ENCODE measurements at places on chromosomes 2 and 18. TPM values are rescaled to one million over a fixed set of nuclear protein-coding genes. Genes with fewer than 3 reads are reported as not detected.

Gene SERPINB10
- total RNA-seq = not detected

Gene ASB18
- total RNA-seq = not detected

Gene CNRIP1
- total RNA-seq = 21.8 TPM

Gene RIT2
- not detected for total RNA-seq

Gene MAL
- total RNA-seq = not detected

Gene HOXD11
- total RNA-seq = not detected

Gene SETBP1
- 131 TPM for total RNA-seq

DNA sequence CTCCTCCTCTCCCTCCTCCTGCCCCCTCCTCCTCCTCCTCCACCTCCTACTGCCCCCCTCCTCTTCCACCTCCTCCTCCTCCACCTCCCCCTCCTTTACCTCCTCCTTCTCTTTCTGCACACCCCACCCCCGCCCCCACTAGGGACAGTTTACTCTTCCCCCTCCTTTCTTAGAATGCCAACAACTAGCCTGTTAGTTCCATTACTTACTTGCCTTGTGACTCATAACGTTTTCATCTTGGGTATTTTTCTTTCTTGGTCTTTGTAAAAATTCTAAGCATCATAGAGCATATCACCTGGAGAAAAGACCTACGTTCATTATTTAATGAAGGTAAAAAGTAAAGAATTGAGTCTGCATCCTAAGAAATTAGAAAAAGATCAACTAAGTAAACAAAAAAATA, 165.3 kb downstream of the NEDD4L start:
- DNase-seq = no peak
- H3K27me3 ChIP-seq = peaks cover 3% of the 10 kb centered on the region
- no peaks in the 10 kb centered on the region for H3K36me3 ChIP-seq
- peaks cover 34% of the 10 kb centered on the region for H3K4me1 ChIP-seq
- no peak overlapping the region for H3K4me3 ChIP-seq

GRCh38 chr2:200148366-200148765, 158.1 kb upstream of the SPATS2L start:
- H3K27ac ChIP-seq = no peak overlapping the region
- H3K4me3 ChIP-seq = no peak overlapping the region
- peaks cover 1% of the 10 kb centered on the region for H3K27me3 ChIP-seq
- H3K36me3 ChIP-seq = peaks cover 19% of the 10 kb centered on the region
- DNase-seq = no peak

GRCh38 chr2:200944467-200945394, 18.7 kb downstream of the ORC2 start:
- H3K27ac ChIP-seq = no peak overlapping the region
- H3K36me3 ChIP-seq = peaks cover 20% of the 10 kb centered on the region
- DNase-seq = no peak
- H3K4me1 ChIP-seq = no peaks in the 10 kb centered on the region
- H3K27me3 ChIP-seq = no peaks in the 10 kb centered on the region

- DNase-seq = no peak
- no peaks in the 10 kb centered on the region for H3K36me3 ChIP-seq
- no peak overlapping the region for H3K4me3 ChIP-seq
- no peaks in the 10 kb centered on the region for H3K4me1 ChIP-seq
- no peak overlapping the region for H3K27ac ChIP-seq
Measured at GRCh38 chr18:61731178-61731577, 161.6 kb downstream of the RNF152 start.

DNA sequence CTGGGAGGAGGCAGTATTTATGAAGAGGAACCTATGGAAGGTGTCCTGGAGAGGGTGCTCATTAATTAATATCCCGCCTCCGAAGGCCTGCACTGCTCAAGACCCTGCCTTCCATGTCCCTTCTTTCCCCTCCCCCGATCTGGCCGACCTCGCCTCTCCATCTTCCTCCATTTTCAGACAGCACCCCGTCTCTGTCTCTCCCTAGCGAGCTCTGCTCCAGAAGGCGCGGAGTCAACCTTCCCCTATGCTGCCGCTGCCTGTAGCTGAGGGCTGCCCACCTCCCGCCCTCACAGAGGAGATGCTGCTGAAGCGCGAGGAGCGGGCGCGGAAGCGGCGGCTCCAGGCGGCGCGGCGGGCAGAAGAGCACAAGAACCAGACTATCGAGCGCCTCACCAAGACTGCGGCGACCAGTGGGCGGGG, 1.1 kb upstream of the WBP1 start:
- H3K4me3 ChIP-seq = peak overlapping the region; percentile 75
- DNase-seq = no peak
- H3K36me3 ChIP-seq = peaks cover 5% of the 10 kb centered on the region
- peaks cover 9% of the 10 kb centered on the region for H3K27me3 ChIP-seq
- no peak overlapping the region for H3K27ac ChIP-seq

GRCh38 chr18:69787825-69788547, 159.7 kb downstream of the CD226 start:
- H3K36me3 ChIP-seq = no peaks in the 10 kb centered on the region
- H3K4me1 ChIP-seq = no peaks in the 10 kb centered on the region
- no peak overlapping the region for H3K27ac ChIP-seq
- no peak for DNase-seq

- H3K4me1 ChIP-seq = no peaks in the 10 kb centered on the region
- H3K27me3 ChIP-seq = no peaks in the 10 kb centered on the region
- DNase-seq = no peak
- no peak overlapping the region for H3K4me3 ChIP-seq
- H3K36me3 ChIP-seq = no peaks in the 10 kb centered on the region
- no peak overlapping the region for H3K27ac ChIP-seq
Measured at GRCh38 chr2:125560855-125561254, 1095.1 kb upstream of the GYPC start.

DNA sequence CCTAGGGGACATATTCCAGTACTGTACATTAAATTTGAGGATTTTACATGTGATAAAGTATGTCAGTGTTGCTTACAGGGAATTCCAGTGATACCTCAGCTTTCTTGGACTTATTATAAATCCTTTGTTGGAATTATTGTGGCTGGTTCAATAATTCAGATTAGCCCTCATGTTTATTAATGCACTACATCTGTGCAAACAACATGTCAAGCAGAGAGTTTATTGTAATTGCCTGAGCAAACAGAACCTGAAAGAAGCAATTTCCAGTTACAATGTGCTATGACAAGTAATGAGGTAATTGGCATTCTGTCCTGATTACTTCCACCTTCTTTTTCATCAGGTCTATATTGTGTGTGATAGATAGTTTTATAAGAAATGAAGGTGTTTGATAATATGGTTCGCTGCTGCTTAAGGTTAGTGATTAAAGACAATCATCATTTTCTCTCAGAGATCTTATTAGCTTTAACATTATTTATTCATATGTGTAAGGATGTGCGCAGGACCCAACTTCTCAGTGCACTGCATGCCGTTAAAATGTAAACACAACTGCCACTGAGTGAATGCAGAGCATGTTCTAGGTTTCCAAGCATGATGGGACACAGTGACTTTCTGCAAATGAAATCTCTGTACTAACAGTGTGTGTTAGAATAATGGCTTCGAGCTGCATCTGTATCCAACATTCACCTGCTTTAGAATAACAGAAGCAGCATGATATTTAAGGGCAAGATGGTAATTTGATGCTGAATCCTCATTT, 973.7 kb upstream of the POU3F3 start:
- no peaks in the 10 kb centered on the region for H3K27me3 ChIP-seq
- H3K4me3 ChIP-seq = no peak overlapping the region
- no peak overlapping the region for H3K27ac ChIP-seq

- no peak overlapping the region for H3K27ac ChIP-seq
- H3K4me3 ChIP-seq = no peak overlapping the region
- H3K36me3 ChIP-seq = peaks cover 4% of the 10 kb centered on the region
Measured at GRCh38 chr18:10168477-10168876, 254.7 kb downstream of the VAPA start.

GRCh38 chr18:13513021-13513420, 213.3 kb downstream of the FAM210A start:
- H3K36me3 ChIP-seq = peaks cover 19% of the 10 kb centered on the region
- no peaks in the 10 kb centered on the region for H3K27me3 ChIP-seq
- H3K4me1 ChIP-seq = peaks cover 5% of the 10 kb centered on the region
- no peak for DNase-seq

- no peak overlapping the region for H3K4me3 ChIP-seq
- H3K27me3 ChIP-seq = no peaks in the 10 kb centered on the region
- H3K4me1 ChIP-seq = no peaks in the 10 kb centered on the region
- H3K27ac ChIP-seq = no peak overlapping the region
- DNase-seq = no peak
Measured at GRCh38 chr2:156192468-156192867, 140.1 kb downstream of the NR4A2 start.

DNA sequence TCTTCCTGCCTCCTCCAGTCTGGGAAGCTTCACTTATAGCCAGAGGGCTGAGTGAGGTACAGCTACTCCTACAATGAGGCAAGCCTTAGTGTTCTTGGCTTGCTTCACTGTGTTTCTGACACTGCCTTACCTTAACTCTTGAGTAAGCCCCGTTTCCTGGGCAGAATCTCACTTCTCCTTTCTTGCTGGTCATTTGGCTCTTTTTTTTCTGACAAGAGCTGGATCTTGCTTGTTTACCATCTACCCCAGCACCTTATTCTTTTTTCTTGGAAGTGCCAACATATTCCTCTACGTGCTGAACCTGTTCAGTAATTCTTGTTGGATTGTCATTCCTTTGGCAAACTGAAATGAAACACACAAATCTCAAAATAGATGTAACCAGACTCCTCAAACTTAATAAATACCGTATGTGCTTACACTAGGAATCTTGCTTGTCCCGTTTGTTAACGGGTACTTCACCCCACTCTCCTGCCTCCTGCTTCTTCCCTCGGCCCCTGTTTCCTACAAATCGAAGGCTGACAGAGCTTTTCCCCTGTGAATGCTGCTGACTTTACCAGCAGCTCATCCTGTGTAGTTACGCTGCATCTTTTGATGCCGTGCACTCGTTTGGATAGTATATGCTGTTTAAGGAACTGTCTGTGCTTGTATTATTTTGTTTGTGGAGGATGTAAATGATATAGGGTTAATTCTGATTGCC, 132.2 kb downstream of the FMNL2 start:
- no peaks in the 10 kb centered on the region for H3K36me3 ChIP-seq
- no peak overlapping the region for H3K27ac ChIP-seq
- H3K4me3 ChIP-seq = no peak overlapping the region
- DNase-seq = no peak

DNA sequence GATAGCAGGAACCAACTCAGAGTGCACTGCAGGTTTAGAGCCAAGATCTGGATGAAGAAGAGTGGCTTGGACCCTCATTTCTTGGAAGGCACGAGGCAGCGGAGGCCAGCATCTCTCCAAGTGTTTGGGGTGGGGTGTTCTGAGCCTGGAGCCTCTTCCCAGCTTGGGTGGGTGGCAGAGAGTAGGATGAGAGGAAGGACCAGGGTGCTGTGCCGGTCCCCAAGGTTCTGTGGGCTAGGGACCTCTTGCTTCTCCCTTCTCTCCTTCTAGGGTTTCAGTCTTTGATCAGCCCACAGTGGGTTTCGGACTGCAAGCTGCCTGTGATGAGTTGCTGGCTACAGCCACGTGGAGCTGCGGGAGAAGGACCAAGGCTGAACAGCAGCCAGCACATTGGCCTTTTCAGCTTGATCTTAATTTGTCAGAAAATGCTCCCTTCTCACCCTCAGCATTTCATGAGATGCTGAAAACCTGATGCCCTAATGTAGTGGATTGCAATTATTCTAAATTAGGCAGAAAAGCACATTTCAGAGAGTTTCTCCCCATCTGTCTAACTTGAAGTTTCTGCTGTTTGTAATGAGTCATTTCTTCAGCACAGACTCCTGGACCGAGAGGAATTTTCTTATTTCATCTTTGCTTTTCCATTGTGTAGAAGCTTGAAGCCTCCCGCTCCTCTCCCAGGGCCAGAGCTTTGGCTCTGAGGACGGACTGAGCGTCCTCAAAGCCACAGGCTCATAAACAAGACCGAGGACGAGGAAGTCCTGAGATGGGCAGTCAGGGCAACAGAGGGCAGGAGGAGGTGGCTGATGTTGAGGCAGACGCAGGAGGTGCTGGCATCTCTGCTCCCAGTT, 99.1 kb upstream of the HDAC4 start:
- peaks cover 5% of the 10 kb centered on the region for H3K36me3 ChIP-seq
- no peak overlapping the region for H3K27ac ChIP-seq
- peaks cover 14% of the 10 kb centered on the region for H3K27me3 ChIP-seq
- H3K4me3 ChIP-seq = no peak overlapping the region
- peaks cover 24% of the 10 kb centered on the region for H3K4me1 ChIP-seq

DNA sequence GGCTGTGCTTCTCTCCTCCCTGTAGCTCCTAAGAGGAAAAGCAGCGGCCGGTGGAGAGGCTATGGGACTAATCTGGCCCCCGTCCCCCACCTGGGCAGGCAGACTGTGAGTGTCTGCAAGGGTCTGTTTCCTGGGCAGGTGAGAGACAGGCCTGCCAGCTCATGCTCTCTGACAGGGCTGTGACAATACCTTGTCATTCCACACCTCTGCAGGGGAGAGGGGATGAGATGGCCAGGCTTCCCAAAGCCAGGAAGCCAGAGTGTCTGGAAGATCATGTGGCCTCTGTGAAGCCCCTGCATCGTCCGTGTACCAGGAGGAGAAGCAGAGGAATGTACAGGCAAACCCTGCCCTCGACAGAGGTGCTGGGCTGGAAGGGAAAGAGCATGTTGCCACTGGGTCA, 142.5 kb upstream of the GATA6 start:
- no peak for DNase-seq
- no peak overlapping the region for H3K4me3 ChIP-seq
- H3K27me3 ChIP-seq = no peaks in the 10 kb centered on the region

DNA sequence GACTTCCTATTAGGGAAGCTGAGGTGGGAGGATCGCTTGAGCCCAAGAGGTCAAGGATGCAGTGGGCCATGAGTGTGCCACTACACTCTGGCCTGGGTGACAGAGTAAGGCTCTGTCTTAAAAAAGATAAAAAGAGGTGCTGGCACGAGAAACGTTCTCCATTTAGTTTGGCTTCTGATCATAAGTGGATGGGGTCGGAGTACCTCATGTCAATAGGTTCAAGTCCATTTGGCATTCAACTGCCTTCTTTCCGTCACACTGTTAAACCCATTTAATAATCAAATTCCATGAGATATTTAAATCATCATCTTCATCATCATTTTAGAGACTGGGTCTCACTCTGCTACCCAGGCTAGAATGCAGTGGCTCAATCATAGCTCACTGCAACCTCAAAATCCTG, 9.2 kb downstream of the COX7A2L start:
- H3K4me3 ChIP-seq = no peak overlapping the region
- no peak overlapping the region for H3K27ac ChIP-seq
- no peaks in the 10 kb centered on the region for H3K27me3 ChIP-seq

GRCh38 chr2:204131621-204132020, 195.1 kb downstream of the ICOS start:
- no peak overlapping the region for H3K27ac ChIP-seq
- DNase-seq = no peak
- no peak overlapping the region for H3K4me3 ChIP-seq

Measured in endothelial cell (in vitro differentiated cells).